ENCODE measurements at places on chromosomes 12 and 14. TPM values are rescaled to one million over a fixed set of nuclear protein-coding genes. Genes with fewer than 3 reads are reported as not detected.

GRCh38 chr14:65664436-65664835, 251.9 kb downstream of the FUT8 start:
- no peak for DNase-seq
- H3K27me3 ChIP-seq = no peaks in the 10 kb centered on the region
- peak overlapping the region; percentile 17 for H3K4me3 ChIP-seq
- no peaks in the 10 kb centered on the region for H3K4me1 ChIP-seq
- H3K36me3 ChIP-seq = no peaks in the 10 kb centered on the region

- H3K27me3 ChIP-seq = no peaks in the 10 kb centered on the region
- H3K4me3 ChIP-seq = no peak overlapping the region
- no peak overlapping the region for H3K27ac ChIP-seq
- peaks cover 16% of the 10 kb centered on the region for H3K36me3 ChIP-seq
- no peaks in the 10 kb centered on the region for H3K4me1 ChIP-seq
Observed at GRCh38 chr12:110137786-110138185, 13.6 kb downstream of the IFT81 start.

DNA sequence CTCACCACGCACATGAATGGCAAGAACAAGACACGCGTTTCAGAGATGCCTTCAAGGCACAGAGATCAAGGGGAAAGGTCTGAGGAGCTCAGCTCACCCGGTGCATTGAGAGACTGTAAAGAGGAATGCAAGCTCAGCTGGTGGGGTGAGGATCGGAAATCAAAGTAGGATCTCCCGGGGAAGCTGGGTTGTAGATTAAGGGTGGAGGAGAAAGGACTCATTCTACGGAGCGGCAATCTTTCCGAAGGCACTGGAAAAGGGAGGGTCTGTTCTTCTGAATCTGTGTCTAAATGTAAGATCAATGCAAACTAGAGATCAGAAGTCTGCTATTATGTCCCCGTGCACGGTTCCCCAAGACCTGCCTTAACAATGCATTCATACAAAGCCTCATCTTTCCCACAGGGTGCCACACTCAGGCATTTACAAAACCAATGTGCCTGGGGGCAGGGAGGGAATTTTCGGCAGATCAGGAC, 41.6 kb upstream of the PYGL start:
- no peak for DNase-seq
- peaks cover 9% of the 10 kb centered on the region for H3K4me1 ChIP-seq
- no peaks in the 10 kb centered on the region for H3K36me3 ChIP-seq
- H3K27me3 ChIP-seq = no peaks in the 10 kb centered on the region
- no peak overlapping the region for H3K27ac ChIP-seq
- no peak overlapping the region for H3K4me3 ChIP-seq

GRCh38 chr12:121267822-121268221, 28.7 kb downstream of the CAMKK2 start:
- H3K27me3 ChIP-seq = no peaks in the 10 kb centered on the region
- DNase-seq = no peak
- no peaks in the 10 kb centered on the region for H3K4me1 ChIP-seq
- H3K27ac ChIP-seq = no peak overlapping the region
- H3K4me3 ChIP-seq = no peak overlapping the region

DNA sequence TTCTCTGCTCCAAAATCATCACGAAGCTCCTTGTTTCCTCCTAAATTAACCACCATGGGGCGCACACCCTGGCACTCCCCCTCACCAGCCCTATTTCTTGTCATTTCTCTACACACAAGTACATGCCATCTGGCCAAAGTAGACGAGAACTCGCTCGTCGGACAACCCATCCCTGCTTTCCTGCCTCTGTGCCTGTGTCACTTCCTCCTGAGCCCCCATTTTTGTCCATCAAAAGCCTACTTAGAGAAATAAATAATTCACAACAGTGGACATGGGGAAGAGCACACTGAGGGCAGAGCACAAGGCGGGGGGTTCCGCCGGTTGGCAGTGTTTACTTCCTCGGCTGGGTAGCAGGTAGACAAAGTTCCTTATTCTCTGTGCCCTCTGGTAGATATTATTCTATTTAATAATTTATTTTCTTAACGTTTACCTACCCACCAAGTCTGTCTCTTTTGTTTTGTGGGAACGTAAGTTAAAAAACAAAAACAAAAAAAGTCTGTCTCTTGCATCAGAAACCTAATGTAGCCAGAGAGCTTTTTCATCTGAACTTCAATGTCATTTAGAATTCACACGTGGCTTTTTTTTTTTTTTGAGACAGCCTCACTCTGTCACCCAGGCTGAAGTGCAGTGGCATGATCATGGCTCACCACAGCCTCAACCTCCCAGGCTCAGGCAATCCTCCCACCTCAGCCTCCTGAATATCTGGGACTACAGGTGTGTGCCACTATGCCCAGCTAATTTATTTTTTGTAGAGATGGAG, 6.0 kb downstream of the VPS37B start:
- H3K27me3 ChIP-seq = peaks cover 9% of the 10 kb centered on the region
- H3K36me3 ChIP-seq = no peaks in the 10 kb centered on the region
- no peak for DNase-seq
- peaks cover 6% of the 10 kb centered on the region for H3K4me1 ChIP-seq
- H3K4me3 ChIP-seq = no peak overlapping the region

DNA sequence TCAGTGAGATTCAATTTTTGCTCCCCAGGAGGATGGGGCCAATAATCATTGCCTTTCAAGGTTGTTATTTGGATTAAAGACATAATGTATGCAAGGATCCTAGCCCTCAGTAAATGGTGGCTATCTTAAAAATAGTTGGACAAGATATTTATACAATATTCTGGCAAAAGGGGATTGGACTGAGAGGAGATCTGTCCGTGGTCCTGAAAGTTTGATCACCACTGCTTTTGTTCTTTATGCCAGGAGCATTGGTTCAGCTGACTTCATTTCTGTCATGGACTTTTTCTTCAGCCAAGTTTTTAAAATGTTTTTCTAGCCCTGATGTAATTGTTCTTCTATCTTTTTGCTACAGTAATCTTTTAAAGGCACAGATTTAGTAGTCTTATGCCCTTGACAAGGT, 70.2 kb upstream of the TCL1A start:
- no peaks in the 10 kb centered on the region for H3K27me3 ChIP-seq
- H3K27ac ChIP-seq = no peak overlapping the region
- H3K4me3 ChIP-seq = no peak overlapping the region
- no peak for DNase-seq
- H3K36me3 ChIP-seq = no peaks in the 10 kb centered on the region

DNA sequence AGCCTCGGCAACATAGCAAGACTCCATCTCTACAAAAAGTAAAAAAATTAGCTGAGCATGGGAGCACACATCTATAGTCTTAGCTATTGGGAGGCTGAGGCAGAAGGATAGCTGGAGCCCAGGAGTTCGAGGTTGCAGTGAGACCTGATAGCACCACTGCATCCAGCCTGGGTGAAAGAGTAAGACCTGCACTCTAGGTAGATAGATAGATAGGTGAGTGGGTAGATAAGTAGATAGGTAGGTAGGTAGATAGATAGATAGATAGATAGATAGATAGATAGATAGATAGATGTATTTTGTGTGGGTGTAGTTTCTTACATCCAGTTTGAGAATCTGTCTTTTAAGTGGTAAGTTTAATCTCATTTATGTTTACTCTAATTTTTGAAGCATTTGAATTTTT, 72.8 kb downstream of the IFT81 start:
- no peak overlapping the region for H3K27ac ChIP-seq
- H3K4me3 ChIP-seq = no peak overlapping the region
- H3K4me1 ChIP-seq = peaks cover 5% of the 10 kb centered on the region
- no peaks in the 10 kb centered on the region for H3K27me3 ChIP-seq
- no peaks in the 10 kb centered on the region for H3K36me3 ChIP-seq

GRCh38 chr12:66663611-66664010, 15.3 kb downstream of the GRIP1 start:
- H3K27ac ChIP-seq = no peak overlapping the region
- no peaks in the 10 kb centered on the region for H3K27me3 ChIP-seq
- H3K36me3 ChIP-seq = no peaks in the 10 kb centered on the region
- H3K4me1 ChIP-seq = no peaks in the 10 kb centered on the region
- DNase-seq = no peak

GRCh38 chr14:32197919-32198318, 3.9 kb upstream of the RNU6-7 start:
- H3K27ac ChIP-seq = no peak overlapping the region
- no peak overlapping the region for H3K4me3 ChIP-seq
- DNase-seq = no peak
- no peaks in the 10 kb centered on the region for H3K36me3 ChIP-seq
- H3K27me3 ChIP-seq = no peaks in the 10 kb centered on the region

GRCh38 chr12:115375186-115375991, 691.4 kb upstream of the TBX3 start:
- no peaks in the 10 kb centered on the region for H3K27me3 ChIP-seq
- no peaks in the 10 kb centered on the region for H3K36me3 ChIP-seq
- no peak for DNase-seq
- H3K27ac ChIP-seq = no peak overlapping the region
- no peak overlapping the region for H3K4me3 ChIP-seq
- no peaks in the 10 kb centered on the region for H3K4me1 ChIP-seq

DNA sequence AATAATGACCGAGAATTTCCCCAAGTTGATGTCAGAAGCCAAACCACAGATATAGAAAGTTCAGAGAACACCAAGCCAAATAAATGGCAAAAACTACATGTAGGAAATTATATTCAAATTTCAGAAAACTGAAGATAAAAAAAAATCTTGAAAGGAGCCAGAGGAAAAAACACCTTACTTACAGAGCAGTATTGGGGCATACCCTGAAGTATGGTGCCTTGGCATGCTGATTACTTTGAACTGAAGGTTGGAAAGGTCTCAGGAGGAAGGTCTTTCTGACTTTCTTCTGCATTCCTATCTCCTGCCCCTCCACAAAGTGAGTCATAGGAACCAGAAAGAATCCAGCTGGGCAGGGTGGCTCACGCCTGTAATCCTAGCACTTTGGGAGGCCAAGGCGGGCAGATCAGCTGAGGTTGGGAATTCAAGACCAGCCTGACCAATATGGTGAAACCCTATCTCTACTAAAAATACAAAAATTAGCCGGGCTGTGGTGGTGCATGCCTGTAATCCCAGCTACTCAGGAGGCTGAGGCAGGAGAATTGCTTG, 8.8 kb upstream of the FGF6 start:
- no peaks in the 10 kb centered on the region for H3K27me3 ChIP-seq
- no peak for DNase-seq
- H3K36me3 ChIP-seq = no peaks in the 10 kb centered on the region
- peaks cover 24% of the 10 kb centered on the region for H3K4me1 ChIP-seq
- H3K4me3 ChIP-seq = no peak overlapping the region

DNA sequence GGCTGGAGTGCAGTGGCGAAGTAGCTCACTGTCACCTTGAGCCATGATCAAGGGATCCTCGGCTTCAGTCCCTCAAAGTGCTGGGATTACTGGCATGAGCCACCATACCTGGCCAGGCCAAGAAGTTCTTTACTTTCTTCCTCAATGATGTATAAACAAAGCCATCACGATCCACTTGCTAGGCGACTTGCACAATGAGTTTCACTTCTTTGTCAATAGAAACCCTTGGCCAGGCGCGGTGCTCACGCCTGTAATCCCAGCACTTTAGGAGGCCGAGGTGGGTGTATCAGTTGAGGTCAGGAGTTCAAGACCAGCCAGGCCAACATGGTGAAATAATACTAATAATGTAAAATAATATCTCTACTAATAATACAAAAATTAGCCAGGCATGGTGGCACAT, 14.4 kb upstream of the SPSB2 start:
- H3K4me3 ChIP-seq = no peak overlapping the region
- no peak for DNase-seq
- H3K36me3 ChIP-seq = peaks cover 3% of the 10 kb centered on the region
- no peak overlapping the region for H3K27ac ChIP-seq

GRCh38 chr12:5611162-5611561, 179.3 kb downstream of the NTF3 start:
- no peaks in the 10 kb centered on the region for H3K27me3 ChIP-seq
- no peaks in the 10 kb centered on the region for H3K36me3 ChIP-seq
- DNase-seq = no peak
- no peak overlapping the region for H3K27ac ChIP-seq
- H3K4me3 ChIP-seq = no peak overlapping the region

Gene TAOK3
- 5.2 TPM for polyA plus RNA-seq

Gene HOXC12
- polyA plus RNA-seq = not detected

Gene STAC3
- polyA plus RNA-seq = 0.70 TPM

Gene VRTN
- polyA plus RNA-seq = 189 TPM

Gene KRT77
- 0.02 TPM for polyA plus RNA-seq

Gene MYO1H
- 0.03 TPM for polyA plus RNA-seq
